ENCODE measurements at places on chromosomes 1 and 21. TPM values are rescaled to one million over a fixed set of nuclear protein-coding genes. Genes with fewer than 3 reads are reported as not detected.

DNA sequence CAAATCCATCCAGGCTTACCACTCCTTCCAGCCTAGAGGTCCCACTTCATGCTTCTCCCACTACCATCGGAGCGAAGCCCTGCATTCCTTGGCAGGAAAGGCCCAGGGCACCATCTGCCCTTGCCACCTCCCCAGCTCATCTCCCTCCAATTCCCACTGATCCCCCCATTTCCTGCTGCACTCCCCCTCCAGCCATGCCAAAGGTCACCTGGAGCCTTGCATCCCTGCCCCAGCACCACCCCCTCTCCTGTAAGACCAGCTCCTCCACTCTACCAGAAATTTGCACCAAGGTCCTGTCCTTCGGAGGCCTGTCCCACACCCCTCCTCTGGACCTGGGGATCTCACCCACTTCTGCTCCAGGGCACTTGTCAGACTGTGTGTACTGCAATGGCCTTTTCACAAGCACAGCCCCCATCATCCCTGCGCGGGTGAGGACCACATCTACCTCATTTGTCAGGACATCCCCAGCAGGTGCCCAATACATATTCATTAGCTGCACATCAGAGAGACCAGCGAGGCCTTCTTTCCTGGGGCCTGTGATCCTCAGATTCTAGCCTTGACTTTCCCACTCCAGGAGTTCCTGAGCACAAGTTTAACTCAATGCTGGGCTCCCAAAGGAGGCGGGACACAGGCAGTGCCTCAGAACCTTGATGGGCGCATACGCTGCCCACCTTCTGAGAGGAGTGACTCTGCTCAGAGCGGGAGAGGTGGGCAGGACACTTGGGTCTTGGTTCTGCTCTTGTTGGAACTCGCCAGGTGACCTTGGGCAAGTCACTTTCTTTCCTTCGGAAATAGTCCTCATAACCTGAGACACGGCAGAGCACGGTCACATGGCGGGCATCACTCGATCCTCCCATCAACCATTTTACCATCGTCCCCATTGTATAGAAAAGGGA, 49.9 kb upstream of the EDN2 start:
- no peak for ATAC-seq

DNA sequence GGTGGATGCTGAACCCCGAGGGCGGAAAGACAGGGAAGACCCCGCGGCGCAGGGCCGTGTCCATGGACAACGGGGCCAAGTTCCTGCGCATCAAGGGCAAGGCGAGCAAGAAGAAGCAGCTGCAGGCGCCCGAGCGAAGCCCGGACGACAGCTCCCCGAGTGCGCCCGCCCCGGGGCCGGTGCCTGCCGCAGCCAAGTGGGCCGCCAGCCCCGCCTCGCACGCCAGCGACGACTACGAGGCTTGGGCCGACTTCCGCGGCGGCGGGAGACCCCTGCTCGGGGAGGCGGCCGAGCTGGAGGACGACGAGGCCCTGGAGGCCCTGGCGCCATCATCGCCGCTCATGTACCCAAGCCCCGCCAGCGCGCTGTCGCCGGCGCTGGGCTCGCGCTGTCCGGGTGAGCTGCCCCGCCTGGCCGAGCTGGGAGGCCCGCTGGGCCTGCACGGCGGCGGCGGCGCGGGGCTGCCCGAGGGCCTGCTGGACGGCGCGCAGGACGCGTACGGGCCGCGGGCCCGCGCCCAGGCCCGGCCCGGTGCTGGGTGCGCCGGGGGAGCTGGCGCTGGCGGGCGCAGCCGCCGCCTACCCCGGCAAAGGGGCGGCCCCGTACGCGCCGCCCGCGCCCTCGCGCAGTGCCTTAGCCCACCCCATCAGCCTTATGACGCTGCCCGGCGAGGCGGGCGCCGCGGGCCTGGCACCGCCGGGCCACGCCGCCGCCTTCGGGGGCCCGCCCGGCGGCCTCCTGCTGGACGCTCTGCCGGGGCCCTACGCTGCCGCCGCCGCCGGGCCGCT, 20.7 kb downstream of the FOXO6 start:
- peak; percentile 82 for ATAC-seq

DNA sequence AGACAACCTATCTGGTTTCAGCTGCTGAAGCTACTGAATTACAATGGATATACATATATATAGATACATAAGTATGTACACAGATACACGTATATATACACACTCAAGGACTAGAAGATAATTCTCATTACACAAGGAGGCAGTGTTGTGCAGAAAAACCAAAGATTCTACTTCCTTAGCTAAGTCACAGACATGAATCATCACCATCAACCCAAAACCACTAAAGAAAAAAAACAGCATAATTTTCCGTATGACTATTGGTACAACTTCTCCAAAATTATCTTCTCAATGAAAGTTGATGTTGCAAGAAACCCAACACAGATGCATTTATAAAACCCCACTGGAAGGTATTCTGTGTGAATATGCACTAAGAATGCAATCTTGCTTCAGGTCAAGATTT, 36.8 kb upstream of the RPF1 start:
- no peak for ATAC-seq

The BACE2 gene
- total RNA-seq = 63.4 TPM
